SK-N-MC (cell line): ENCODE measurements at places on chromosomes 12 and 14.

DNA sequence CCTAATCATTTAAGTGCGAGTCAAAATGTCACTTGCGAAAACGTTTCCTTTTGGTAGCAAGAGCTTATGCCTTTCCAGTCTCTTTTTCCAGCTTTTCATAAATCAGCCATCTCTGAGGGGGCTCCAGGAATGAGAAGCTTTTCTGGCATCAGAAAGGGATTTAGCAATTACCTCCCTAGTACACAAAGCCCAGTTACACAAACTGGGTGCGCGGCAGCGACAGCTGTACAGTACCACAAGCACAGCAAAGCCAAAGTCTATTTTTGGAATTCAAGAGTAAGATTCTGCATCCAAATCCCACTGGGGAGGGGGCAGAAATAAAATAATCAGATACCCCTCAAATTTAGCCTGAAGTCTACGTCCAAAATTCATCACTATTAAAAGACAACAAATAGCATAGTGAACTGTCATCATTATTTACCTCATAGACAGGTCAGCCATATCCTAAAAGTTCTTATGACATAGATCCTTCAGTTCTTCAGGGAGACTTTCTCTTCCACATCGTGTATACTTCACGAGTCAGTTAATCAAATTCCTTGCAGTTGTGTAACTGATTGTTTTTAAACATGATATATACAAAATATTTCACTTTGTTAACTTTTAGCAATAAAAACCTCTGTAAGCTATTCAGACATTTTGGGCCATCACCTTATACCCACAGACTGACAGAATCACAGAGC, 150.8 kb downstream of the TTC7B start:
- no peak for DNase-seq

DNA sequence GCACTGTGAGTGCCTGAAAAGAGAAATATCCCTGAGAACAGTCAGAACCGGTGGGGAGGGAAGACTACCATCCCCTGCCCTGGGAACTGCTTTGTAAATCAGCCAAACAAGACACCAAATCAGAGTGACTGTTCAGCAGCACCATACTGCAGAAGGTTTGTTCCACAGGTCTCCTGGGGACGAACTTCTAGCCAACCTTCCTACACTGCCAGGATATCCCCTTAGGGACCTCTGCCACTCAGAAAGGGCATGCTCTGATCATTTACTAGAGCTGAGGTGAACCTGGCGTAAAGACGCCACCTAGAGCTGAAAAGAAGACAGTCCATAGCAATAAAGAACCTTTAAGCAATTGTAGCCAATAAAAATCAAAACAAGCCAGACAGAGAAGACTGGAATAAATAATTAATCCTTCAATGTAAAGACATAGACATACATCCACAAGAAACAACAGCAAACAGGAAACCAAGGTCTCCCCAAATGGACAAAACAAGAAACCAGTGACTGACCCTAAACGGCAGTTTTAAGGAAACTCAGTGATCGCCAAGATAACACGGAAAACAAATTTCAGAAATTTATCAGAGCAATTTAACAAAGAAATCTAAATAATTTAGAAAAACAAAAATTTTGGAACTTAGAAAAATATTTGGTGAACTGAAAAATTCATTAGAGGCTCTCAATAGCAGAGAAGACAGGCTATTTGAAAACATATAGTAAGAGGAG, 228.1 kb upstream of the AMIGO2 start:
- peak; percentile 26 for DNase-seq

DNA sequence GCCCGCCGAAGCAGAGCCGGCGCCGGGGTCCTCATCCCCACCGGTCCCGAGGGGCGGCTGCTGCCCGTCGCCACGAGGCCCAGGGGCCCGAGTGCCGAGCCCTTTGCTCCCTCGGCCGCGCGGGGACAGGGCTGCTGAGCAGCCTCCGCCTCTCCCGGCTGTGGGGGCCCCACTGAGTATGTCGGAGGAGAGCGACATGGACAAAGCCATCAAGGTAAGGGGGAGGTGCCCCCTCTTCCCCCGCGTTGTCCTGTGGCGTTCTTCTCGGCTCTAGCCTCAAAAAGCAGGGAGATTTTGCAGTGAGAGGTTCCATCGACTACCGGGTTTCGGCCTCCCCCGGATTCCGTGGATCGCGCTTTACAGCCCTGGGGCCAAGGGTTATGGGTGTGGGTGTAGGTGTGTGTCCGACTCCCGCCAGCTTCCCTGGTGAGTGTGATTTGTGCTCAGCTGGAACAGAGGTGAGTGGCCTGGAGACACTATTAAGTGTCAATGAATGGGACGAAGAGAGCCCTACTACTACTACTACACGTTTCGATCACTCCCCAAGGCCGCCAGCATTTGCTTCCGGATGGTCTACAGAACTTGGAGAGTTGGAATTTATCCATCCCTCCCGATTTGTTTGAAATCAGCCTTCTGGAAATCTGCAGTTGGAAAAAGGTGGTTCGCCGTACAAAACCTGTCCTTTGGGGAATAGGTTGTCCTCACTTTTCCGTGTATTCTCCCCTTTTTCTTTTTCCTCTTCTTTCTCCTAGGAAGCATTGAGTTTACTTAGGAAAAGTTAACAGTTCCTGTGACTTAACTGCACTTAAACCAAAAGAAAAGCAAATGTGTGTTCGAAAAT, 748 bp downstream of the MAPKAPK5 start:
- no peak for DNase-seq

DNA sequence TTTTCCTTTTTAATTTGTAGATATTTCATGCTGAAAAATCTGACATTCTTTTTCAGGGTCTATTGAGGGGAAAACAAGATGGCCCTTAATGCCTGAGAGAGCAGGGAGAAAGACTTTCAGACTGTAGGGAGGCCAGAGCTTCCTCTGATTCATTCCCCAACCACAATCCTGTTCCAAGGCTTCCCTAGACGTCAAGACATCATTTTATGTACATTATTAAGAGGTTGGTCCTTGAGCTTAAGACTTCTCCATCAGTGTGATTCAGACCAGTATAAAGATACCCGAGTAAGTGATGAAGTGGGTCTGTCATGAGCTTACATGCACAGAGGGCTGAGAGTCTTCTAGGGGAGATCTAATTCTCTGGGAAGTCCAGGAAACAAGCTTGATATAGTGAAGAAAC, 57.3 kb downstream of the AVPR1A start:
- DNase-seq: no peak

GRCh38 chr12:116303929-116304328, 26.4 kb upstream of the MED13L start:
- no peak for DNase-seq

GRCh38 chr14:60965402-60965801, 15.5 kb downstream of the TRMT5 start:
- DNase-seq: no peak

GRCh38 chr14:35240231-35240630, 52.0 kb upstream of the PSMA6 start:
- no peak for DNase-seq

DNA sequence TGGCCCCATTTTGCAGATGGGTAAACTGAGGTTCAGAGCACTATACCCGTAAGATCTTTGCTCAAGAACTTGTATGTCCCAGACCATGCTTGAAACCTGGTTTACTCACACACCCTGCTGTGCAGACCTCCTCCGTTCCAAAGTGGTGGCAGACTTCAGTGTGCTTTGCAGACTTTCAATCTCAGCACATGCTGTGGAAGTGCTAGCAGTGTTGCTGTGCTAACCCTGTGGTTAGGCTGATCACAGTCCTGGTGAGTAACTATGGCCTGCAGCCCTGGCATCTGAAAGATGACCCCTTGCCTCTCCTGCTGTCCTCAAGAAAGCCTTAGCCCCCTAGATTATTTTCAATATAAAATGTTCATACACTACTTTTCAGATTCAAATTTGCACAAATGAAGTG, 450.6 kb downstream of the DPF3 start:
- DNase-seq: no peak

DNA sequence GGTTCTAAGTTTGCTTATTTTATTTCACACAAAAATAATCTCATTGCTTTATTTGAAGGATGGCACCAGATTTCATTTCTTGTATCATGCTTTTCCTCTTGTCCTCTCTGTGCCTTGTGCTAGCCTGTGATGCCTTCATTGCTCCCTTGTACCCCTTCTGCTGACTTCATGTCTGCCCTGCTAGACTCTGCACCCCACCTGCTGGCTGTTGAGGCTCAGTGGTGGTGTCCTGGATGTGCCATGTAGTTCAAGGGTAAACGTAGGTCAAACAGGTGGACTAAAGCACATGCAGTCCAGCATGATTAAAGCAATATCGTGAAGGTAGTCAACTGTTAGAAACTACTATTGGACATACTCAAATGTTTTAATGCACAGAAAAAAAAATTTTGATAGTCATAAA, 21.6 kb downstream of the MRPS35 start:
- DNase-seq: no peak

DNA sequence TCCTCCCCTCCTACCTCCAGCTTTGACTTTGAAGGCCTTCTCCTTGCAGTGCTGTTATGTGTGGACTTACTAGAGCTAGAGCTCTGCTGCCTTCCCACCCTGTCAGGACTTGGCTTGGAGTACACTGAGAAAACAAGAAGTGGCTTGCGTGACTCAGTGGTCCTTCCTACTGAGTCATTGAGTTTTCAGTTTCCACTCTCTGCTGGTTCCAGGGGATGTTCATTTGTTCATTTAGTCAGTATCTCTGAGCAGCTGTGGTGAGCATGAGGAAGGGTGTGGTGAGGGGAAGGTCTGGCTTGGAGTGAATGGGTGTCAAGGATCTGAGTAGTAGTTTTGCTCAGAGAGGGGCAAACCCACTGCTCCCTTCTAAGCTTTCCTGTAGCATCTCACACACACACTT, 17.2 kb upstream of the ELK3 start:
- no peak for DNase-seq

- no peak for DNase-seq
Observed at GRCh38 chr12:100789146-100789545, 5.4 kb upstream of the ANO4 start.

GRCh38 chr12:18363321-18363720, 102.0 kb downstream of the PIK3C2G start:
- DNase-seq: no peak

DNA sequence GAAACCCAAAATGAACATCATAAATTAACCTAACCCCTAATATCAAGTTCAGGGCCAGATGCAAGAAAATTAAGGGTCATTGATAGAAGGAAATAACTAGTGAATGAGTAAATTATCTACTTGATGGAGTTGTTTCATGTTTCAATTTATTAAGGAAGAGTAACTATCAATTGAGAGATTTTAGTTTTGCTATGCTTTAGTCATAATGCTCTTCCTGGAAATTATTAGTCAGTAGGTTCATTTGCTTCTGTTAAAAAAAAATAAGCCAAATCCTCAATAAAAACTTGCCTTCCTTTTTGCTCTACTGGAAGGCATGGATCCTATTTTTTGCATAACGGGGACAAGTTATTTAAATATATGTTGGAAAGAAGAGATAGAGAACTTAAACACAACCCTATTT, 59.0 kb upstream of the HIF1A start:
- no peak for DNase-seq

DNA sequence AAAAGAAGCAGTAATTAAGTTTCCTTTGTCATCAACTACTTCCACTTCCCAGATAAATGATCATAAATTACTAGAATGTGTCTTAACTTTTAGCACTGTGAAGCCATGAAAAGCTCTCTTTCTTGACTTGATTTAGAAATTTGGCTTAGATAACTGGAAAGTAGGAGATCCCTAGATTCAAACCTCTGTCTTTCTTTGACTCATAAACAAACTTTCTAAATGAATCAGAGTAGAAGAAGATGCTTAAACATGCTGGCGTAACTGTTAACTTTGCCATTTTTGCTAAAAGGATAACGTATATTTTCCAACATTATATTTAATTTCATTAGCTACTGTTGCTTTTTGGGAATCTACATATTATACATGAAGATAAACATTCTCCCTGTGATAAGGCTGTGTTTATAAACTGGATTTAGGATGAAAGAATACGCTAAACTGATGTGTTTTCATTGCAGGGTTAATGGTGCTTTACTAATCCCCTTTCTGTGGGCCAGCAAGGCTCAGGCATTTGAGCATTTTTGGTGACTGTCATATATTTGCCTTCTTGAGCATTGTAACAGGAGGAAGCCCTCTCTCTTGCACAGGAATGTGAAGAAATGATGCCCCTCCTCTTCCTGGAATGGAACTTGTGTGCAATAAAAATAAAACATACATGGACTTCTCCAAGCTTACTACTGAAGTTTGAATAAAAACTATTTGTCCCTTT, 301.4 kb downstream of the BMP4 start:
- DNase-seq: no peak

DNA sequence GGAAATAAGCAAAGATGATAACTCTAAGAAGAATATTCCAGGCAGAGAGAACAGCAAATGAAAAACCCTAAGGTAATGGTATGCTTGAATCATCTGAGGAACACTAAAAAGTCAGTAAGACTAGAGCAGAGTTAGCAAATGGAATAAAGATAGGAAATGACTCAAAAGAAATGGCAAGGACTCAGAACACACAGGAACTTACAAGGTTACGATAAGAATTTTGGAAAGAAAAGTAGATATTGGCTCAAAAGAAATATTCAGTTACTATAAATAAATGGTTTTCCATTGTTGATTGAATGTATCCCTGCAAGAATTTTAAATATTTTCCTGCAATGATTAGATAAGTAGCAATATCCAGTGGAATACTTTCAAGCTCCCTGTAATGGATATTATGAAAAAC, 705.8 kb downstream of the C12orf50 start:
- DNase-seq: no peak

DNA sequence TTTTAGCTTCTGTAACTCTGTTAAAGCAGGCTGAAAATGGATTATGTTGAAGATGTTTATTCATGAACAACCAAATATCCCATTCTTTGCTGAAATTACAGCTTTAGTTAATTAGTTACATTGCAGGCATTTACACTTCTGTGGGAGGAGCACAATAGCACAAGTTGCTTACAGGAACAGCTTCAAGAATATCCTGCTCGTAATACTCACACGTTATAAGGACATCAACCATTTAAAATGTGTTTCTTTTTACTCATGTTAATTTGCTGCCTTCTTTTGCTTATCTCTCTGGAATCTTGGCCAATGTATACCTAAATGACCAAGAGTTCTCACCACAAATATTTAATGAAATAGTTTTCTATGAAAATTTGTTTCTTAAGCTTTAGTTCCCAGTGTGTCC, 305.2 kb upstream of the SYT1 start:
- DNase-seq: no peak

DNA sequence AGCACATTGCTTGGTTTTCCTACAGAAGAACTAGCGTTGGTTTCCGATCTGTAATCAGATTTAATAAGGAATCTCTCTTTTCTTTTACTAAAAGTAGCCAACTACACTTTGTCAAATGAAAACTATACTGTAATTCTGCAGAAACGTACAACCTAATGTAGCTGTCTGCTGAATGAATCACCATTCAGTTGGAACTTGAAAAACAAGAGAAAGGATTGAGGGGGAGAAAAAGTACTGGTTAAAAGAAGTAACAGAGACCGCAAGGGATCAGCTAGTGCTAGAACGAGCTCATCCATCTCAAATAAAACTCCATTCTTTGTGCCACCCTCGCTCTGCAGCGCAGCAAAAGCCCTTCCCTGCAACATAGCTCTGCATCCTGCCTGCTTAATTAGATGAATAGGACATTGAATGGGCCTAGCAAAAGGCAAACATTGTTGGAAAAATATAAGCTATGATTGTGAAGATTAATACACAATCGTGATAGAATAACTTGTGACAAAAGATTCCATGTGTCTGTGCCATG, 2.6 kb downstream of the GARIN2 start:
- DNase-seq: no peak

GRCh38 chr12:48651681-48652080, 30.4 kb downstream of the KANSL2 start:
- no peak for DNase-seq

- DNase-seq: no peak
Observed at GRCh38 chr12:95037906-95038305, 34.4 kb upstream of the NDUFA12 start.

- DNase-seq: no peak
Observed at GRCh38 chr12:111741235-111741812, 25.4 kb upstream of the ALDH2 start.

- DNase-seq: no peak
Observed at GRCh38 chr12:46959502-46959901, 119.9 kb upstream of the PCED1B start.
